Hepatic stellate cell (primary cell): ENCODE measurements at places on chromosomes 16 and 17.

DNA sequence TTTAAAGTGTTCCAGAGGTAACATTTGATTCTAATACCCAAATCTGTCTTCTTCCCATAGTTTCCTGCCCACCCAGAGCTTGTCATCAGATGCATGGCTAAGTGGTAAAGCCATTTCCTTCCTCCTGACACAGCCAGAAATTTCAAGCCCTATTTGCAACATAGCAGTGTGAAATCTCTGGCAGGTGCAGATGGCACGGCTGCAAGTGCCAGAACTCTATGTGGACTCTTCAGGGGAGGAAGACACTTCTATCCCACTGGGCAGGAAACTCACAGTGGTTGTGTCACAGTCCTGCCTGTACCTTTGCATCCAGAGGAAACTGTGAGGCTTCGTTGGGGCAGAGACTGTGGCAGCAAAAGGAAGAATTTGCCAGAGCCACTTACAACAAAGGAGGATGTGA lies 13.2 kb downstream of the DYNLRB2 start:
- DNase-seq: no peak

GRCh38 chr16:50591800-50592771 lies 43.9 kb downstream of the NKD1 start:
- DNase-seq: no peak

- DNase-seq: no peak
Observed at GRCh38 chr16:28561557-28562187, 8.0 kb downstream of the SGF29 start.

DNA sequence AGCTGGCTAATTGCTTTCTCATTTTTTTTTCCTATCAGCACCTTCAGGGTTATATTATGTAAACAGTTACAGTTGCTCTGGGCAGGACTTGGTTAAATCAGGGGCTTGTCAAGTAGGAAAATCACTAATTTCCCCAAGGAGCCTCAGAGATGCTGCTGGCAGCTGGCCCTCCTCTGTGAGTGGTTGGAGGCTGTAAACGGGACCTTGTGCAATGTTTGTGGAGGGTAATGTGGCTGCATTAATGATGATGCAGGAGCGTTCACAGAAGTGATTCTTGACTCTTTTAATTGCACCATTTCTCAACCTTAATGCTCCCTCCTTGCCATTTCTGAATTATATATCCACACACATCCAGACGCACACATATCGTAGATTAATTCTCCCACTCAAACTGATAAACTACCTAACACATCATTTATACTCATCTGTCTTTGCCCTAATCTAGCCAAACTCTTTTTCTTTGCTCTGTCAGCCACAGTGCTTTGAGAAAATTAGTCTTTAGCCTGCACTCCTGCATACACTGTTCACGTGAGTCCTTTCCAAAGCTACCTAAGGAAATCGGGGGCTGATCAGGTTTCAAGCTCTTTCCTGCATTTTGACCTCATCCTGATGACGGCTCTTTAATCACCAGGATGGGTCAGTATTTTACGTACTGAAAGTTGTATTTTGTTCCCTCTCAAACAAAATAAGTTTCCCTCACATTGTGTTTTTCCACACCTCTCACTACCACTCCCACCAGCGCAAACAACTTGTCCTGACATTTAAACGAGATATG lies 154.4 kb upstream of the PIRT start:
- DNase-seq: no peak

GRCh38 chr17:17740615-17741348 lies 59.5 kb downstream of the RAI1 start:
- no peak for DNase-seq

DNA sequence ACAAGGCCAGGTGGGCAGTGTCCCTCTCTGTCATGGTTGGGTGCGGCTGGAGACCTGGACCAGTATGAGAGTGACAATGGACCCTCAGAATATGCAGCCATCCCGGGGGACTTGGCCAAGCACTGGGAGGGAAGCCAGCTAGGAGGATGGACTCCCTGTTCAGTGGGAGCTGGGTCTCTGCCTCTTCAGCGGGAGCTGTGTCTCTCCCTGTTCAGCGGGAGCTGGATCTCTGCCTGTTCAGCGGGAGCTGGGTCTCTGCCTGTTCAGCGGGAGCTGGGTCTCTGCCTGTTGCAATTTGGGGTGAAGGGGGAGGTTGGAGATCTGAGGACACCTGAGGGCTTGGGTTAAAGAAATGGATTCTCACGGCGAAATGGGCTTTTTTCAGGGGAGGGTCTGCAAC lies 3.8 kb upstream of the PRSS33 start:
- DNase-seq: no peak

DNA sequence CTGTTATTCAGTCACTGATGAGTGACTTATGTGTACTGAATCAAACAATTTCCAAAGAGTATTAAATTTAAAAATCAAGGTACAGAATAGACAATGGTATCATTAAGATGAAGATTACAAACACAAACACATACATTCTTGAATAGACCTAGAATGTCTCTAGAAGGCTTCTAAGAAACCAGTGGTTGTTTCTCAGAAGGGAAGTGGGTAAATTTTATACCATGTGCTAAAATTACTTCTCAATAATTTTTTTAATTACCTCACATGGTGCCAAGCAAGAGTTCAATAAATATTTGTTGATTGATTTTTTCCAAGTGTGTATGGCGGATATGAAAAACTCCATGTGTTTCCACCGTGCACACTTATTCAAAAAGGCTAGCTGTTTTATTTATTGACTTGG lies 6.4 kb downstream of the DYNLRB2 start:
- no peak for DNase-seq

DNA sequence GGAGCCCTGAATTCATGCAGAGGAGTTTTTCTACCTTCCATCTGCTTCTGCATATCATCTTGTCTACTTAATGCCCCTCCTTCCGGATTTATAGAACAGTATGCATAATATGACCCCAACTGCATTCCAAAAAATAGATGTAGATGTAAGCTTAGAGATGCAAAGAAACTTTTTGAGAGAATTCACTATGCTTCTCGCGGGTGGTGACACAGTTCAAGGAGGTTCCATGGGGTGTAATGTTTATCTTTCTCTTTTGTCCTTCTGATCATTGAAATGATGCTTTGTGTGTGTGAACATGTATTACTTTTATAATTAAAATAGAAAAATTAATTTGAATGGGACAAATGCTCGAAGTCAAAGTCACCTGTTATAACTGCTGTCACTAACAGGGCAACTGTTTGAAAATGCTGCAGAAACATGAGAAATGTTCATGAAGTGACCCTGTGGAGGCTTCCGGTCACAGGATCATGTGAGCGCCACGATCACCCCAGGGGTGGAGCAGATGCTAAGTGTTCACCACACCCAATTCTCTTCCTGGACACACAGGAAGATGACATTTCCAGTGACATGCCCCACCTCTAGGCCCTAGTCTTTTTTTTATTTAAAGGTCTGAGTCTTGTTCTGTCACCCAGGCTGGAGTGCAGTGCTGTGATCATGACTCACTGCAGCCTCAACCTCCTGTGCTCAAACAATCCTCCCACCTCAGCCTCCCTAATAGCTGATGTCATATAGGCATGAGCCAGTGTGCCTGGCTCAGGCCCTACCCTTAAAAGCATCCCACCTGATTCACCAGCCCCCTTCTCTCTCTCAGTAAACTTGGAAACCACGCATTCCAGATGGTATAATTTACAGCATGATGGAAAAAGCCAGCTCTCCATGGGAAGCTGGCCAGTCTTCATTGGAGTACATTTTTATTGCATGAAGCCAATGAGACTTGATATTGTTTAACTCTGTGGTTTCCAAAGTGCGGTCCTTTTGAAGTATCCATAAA lies 21.0 kb upstream of the AGRP start:
- no peak for DNase-seq

DNA sequence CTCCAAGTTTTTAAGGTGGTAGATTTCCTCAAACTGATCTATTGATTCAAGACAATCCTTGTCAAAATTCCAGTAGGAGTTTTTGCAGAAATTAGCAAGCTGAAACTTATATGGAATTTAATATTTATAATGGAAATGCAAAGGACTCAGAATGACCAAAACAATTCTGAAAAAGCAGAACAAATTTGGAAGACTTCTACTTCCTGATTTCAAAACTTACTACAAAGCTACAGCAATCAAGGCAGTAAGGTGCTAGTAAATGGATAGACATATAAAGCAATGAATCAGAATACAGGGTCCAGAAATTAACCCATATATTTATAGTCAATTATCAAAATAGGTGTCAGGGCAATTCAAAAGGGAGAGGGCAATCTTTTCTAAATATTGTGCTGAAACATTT lies 11.8 kb upstream of the IL21R start:
- no peak for DNase-seq

DNA sequence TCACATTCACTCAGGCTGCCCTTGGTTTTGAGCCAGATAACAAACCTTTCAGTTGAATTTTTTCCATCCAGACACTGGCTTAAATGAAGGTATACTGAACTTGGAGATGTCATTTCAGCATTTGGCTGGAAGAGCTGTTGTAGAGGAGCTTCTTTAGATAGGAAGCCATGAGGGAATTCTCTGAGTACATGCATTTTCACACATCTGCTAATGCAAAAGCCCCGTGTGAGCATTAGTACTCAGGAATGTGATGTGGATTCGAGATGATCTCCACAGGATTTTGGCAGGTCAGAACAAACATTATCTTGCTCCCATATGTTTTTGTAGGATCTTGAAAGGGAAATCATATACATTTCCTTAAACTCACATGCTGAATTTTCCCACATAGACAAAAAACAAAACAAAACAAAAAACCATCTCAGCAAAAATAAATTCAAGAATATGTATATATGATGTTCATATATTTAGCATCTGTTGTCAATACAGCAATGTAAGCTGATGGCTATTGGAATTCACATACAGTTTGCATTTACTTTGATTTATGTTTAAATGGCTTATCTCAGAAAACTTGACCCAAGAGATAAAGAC lies 277.2 kb upstream of the TBX2 start:
- no peak for DNase-seq

DNA sequence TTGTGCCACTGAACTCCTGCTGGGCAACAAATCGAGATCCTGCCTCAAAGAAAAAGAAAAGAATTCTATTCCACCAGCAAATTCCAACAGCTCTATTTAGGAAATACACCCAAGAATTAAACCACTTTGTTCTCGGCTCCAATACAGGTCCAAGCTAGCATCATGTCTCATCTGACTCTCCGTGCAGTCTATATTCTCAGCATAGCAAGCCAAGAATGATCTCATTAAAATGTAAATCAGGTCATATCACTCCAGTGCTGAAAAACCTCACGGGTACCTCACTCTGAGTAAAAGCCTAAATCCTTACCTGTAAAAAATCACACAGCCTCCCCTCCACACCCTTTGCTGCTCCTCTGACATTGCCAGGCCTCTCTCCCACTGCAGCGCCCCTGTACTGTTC lies 23.9 kb downstream of the UBE2G1 start:
- DNase-seq: no peak

GRCh38 chr16:86414991-86415740 lies 95.2 kb upstream of the FOXF1 start:
- DNase-seq: no peak

GRCh38 chr16:81891736-81892364 lies 112.8 kb downstream of the PLCG2 start:
- peak; percentile 21 for DNase-seq

DNA sequence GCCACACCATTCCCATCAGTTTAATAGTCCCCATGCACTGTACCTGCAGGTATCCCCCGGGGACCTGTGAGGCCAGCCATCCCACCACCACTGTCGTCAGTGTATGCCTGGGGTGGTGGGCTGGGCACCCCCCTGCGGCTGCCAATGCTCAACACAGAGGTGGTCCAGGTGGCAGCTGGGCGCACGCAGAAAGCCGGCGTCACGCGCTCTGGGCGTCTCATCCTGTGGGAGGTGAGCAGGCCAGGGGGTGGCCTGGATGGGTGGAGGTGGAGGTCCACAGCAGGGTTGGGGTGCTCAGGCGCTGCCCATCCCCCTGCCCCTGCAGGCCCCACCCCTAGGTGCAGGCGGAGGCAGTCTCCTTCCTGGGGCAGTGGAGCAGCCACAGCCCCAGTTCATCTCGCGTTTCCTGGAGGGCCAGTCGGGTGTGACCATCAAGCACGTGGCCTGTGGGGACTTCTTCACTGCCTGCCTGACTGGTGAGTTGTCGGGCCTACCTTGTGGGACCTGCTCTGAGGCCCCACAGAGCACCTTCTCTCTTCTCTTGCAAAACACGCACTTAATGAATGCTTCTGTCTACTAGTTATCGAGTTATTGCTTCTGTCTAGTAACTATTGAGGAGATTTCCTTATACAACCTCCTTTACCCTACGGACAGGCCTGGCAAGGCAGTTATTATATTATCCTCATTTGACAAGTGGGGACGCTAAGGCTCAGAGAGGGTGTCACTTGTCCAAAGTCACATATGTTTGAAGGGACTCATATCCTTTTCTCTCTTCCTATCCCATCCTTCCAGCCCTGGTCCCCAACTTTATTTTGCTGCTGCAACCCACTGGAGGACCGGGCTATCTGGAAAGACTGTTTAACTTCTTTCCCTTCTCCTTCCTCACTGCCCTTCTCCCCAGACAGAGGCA lies 5.8 kb upstream of the TRAF4 start:
- DNase-seq: no peak

DNA sequence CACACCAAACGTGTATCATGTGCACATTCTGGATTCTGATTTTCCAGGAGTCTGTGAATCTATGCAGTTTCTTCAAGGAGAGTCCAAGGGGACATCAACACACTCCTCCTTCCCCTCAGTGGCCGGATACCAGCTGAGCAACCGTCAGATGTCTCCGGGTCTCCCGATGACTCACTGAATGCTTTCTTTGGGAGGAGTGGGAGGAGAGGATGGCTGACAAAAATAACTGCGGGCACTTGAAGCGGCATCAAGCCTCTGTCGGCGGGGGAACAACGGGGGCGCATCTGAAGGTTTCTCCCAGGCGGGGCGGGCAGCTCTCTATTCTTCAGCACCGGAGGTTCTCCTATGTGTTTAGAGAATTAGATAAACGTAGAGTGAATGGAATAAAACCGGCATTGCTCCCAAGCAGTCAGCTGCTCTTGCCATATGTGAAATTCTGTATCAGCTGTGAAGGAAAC lies 24.6 kb upstream of the LRRC75A start:
- DNase-seq: peak; percentile 76

DNA sequence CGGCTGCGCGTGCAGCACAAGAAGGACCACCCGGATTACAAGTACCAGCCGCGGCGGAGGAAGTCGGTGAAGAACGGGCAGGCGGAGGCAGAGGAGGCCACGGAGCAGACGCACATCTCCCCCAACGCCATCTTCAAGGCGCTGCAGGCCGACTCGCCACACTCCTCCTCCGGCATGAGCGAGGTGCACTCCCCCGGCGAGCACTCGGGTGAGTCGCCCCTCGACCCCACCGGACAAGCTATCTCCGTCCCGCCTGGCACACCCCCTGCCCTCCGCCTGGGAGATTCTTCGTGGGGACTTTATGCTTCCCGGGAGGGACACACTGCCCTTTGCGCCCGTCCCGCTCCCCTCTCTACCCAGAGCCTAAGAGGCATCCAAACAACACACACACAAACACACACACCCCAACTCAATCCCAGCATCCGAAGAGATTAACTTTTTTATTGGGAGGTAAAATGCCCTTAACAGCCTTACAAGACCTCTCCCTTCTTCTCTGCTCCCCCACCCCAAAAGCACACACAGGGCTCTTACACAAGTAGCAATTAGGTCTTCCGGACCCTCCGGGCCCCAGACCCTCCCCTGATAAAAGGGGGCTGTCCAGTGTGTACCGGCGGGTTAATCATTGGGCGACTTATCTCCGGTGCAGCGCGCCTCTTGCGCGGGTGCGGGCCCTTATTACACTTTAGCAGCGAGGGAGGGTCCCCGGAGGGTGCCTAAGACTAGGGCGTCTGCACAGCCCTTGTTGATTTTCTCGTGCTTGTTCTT lies 2.1 kb downstream of the SOX9 start:
- DNase-seq: peak; percentile 74

GRCh38 chr16:54647216-54647615 lies 283.4 kb upstream of the IRX5 start:
- DNase-seq: no peak
